ENCODE measurements at places on chromosomes 4 and X.

GRCh38 chrX:111519215-111519614 lies 7.8 kb downstream of the SERTM2 start:
- DNase-seq = peak; percentile 30

DNA sequence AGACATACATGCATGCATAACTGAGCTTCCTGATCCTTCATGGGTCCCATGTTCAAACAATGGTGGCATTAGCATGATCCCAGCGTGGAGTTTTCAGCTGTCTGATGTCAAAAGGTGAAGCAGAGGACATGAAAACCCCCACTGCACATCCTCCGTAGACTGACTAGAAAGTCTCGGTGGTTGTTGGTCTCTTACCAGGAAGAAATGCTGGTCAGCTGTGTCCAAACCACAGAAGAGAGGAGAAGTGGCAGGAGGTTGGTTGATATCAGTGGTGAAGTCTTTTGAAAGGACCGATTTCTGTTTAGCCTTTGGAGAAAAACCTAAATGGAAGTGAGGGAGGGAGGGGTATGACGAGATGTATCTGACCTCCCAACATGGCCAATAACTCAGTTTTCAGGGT lies 201.9 kb downstream of the SPATA18 start:
- DNase-seq = no peak

GRCh38 chrX:15345976-15346375 lies 10.7 kb upstream of the PIGA start:
- DNase-seq = no peak

DNA sequence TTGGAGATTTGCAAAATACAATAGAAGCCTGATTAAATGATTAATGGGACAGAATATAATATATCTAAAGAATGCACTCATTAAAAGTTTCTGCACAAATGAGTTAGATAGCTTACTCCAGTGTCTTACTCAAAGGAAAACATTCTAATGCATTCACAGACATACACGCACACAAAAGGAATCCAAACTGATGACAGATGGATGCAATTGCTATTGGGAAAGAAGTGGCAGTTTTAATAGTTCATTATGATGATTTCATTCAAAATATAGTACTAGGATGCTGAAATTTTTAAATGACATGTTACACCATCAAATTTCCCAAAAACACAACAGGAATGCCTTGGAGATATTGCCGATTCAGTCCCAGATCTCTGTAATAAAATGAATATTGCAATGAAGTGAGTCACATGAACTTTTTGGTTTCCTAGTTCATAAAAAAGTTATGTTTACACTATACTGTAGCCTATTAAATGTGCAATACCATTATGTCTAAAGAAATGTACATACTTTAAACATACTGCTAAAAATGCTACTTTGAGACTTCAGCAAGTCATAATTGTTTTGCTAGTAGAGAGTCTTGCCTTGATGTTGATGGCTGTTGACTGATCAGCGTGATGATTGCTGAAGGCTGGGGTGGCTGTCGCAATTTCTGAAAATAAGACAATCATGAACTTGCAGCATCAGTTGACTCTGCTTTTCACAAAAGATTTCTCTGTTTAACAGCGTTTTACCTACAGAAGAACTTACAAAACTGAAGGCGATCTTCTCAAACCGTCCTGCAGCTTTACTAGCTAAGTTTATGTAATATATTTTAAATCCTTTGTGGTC lies 45.6 kb downstream of the BBS12 start:
- no peak for DNase-seq

DNA sequence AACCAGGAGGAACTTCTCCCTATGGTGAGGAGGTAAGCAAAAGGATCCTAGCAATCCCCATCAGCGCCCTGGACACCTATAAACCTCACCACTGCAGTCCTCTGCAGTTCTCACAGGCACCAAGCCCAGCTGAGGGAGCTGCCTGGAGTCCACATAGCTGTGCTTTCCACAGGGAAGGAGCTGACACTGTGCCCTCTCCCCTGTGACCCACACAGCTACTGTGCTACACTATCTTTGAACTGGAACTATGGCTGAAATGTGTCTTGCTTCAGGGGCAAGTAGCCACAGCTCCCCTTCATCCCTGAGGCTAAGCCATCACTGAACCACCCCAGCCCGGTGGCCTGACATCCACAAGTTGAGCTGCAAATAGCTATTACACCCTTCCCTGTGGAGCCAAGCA lies 208.5 kb upstream of the RPL34 start:
- DNase-seq = no peak

GRCh38 chr4:2799971-2800690 lies 7.2 kb downstream of the SH3BP2 start:
- DNase-seq = peak; percentile 52

GRCh38 chr4:172573899-172574298 lies 594.7 kb upstream of the GALNT7 start:
- peak; percentile 17 for DNase-seq

DNA sequence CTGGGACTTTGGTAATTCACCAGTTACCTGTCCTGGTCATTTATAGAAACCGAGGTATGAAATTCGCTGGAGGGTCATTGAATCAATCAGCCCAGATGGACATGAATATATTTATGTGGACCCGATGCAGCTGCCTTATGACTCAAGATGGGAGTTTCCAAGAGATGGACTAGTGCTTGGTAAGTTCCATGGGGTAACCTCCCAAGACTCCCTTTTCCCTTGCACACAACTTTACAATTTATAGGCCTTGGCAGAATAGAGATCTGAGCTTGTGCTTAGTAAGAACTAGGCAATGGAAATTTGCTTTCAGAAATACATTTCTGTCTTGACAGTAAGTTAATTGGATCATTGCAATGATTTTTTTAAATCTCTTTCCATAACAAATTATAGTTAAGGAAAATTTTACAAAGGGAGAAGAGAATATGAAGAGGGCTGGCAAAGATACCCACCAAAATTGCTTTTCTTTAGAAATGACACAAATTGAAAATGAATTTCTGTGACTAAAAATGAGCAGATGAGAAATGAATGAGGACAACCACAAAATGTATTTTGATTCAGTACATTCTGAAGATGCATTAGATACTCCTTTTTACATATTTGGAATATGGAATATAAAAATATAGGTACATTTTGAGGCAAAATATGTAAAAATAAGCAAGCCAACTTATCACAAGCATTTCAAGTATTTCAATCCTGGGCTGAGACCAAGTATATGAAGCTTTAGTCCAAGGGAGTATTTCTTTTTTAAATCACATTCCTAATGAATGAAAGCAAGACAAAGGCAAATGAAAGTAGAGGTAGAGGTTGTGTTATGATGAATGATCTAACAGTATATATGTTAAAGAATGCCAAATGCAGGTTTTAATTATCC lies 45.9 kb downstream of the PDGFRA start:
- DNase-seq = no peak

DNA sequence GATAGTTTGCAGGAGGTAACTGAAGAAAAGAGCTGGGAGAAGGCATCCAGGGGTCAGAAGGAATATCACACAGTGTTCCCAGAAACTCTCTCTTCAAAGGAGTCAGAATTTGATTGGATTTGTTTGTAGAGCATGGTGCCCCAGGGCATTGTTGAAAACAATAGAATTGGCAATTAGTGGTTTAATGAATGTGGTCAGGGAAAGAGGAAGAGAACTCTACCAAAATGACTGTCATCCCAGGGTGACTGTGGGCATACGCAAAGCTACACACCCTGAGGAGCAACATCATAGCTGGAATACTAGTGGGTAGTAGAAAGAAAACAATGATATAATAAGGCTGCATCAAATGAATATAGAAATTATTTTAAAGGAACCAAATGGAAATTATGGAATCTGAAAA lies 21.5 kb downstream of the TNIP2 start:
- no peak for DNase-seq

DNA sequence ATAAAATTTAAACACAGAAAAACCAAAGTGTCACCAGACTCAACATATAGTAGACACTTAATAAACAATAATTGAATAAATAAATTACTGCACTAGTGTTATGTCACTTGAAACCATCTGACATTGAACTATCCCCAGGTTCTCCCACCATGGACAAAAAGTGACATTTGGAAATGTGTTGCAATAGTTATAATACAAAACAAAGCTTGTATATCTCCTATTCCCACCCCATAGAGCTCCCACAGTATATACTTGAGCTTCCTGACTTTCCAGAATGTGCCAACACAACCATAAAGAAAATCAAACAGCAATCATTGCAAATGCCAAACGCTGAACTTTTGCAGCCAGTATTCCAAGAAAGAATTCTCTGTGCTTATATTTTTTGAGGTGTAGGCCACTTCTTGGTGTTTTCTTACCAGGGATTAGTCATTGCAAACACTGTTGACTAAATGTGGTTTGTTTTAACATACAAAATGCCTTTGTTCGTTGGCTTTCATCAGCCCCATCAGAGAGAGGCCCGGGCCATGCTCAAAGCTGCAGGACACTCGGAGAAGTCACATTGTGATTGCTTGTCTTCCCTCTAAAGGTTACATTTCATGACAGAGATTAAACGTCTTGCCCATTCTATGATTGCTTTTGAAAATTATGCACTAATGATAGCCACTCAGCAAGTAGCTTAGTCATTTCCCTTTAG lies 33.8 kb downstream of the PPARGC1A start:
- DNase-seq = no peak

DNA sequence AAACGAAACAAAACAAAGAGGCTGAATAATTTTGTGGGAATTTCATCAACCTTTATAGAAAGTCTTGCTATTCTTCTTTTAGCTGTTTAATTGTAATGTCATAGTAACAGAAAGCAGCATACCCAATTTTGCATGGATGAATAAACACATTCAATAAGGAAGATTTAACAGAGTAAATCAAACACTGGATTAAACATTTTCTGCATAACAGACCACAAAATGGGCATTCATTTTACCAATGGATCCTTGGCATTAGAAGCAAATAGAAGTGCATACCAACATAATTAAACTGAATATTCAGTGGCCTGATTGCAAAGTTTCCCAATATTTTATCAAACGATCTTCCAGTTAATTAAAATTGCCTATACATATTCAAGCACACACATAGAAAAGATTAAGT lies 4.4 kb upstream of the CHM start:
- DNase-seq = no peak

GRCh38 chr4:149296503-149296902 lies 519.1 kb downstream of the IQCM start:
- no peak for DNase-seq

DNA sequence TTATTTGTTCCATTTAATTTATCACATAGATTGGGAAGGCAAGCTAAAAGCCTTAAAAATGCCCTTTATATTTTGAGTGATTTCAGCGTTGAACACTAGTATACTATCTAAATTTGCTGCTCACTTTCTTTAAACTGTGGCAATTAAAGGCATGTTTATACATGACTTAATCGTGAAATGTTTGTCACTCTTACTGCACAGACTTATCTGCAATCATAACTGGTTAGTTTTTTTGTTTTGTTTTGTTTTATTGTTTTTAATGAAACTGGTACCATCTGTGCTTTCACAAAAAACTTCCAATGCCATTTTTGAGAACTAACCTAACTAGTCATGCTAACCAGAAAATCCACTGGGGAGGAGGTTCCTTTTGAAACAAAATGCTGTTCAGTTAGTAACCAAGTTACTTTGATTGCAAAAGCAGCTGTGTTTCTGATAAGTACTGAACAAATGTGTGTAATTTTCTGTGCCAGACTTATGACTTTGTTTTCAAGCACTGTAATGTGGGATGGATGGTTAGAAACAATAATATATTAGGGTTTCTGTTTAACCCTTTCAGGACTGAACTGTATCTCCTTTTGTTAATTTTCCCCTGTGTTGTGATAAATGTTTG lies 56.1 kb downstream of the CCKAR start:
- no peak for DNase-seq

DNA sequence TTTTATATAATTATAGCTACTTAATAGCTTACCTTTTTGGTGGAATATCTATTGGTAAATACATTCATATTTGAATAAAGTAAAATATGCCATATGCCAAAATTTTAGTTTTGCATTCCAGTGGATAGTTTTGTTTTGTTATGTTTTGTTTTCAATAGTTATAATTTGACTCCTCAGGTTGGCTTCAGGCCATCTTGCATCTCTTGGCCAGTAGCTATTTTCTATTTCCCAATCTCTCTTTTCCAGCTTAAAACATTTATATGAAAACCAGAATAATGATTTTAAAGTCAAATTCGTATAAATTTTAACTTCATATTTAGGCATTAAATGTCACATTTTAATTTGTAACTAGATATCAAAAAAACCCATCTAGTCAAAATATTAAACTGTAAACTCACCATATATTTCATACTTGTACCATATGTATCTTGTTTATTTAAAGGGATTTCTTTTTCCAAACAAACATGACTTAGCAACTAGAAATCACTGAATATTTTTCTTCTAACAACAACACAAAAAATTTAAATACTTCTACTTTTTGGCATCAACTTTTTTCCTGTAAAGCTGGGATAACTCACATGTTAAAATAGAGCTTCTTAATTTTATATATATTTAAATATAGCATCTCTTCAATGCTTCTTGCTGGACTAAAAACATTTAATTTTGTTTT lies 1209.6 kb downstream of the PCDH7 start:
- DNase-seq = no peak

DNA sequence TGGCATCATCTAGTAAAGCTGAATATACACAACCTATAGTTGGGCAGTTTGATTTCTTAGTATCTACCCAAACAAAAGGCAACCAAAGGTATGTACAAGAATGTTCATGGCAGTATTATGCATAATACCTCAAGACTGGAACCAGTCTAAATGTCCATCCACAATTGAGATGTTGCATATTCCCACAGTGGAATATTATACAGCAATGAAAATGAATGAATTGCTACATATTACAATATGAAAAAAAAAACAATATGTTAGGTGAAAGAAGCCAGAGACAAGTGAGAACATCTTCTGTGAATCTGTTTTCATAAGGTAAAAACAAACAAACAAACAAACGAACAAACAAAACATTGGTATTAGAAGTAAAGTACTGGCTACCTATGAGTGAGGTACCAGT lies 11.6 kb upstream of the RAB28 start:
- no peak for DNase-seq

- no peak for DNase-seq
These were observed 50.8 kb upstream of the NAF1 start for GRCh38 chr4:163217505-163217904.

- DNase-seq = no peak
These were observed 589 bp upstream of the KIT start for GRCh38 chr4:54657185-54657550.

DNA sequence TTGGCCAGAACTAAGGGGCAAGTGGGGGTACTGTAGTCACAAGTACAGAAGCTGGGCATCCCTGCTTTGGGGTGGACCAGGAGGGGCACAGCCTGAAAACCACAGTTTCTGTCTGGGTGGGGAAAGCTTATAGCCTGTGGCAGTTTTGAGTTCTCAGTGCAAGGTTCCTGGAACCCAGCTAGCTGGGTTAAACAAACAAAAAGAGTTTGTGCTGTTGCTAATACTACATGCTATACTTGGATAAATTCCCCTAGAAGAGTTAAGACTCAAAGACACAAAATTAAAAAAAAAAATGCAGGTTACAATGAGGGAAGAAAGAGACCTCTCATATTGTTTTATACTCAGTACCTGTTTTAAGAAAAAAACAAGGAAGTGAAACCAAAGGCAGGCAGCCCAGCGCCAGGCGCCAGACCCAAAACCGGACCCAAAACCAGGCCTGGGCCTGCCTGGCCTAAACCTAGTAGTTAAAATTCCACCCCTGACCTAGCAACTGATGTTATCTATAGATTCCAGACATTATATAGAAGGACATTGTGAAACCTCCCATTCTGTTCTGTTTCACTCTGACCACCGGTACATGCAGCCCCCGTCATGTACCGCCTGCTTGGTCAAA lies 50.8 kb downstream of the SLC2A9 start:
- DNase-seq = no peak

Data from large intestine (tissue), 12 donors.